ENCODE measurements at places on chromosomes 2 and 18.

- no peak for DNase-seq
Observed at GRCh38 chr2:17822445-17823117, 6.3 kb downstream of the MSGN1 start.

DNA sequence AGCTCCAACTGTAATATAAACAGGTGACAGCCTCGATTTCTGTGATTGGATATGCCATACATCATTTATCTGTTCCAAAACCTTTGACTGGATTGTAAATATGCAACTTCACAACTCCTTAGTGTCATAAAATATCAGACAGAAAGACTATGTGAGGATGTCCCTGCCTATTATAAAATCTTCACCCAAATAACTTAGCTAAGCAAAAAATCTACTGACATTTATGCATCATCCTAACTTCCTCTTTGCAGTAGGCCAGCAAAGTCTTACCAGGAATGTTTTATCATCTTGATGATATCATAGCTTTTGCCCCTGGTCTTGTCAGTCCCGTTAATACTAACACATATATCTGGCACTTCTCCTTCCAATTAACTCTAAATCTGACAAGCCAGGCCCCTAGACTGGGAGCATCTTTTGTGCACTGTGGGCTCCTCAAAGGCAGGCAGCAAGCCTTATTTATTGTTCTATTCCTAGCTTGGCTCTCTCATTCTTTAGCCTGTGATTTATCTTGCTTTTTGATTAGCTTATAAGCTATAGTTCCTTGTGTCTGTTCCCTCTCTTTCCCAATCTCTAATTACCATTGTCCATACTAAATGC is 356.5 kb upstream of the HNMT start:
- DNase-seq: no peak

GRCh38 chr2:8583400-8584173 is 98.3 kb upstream of the ID2 start:
- DNase-seq: peak; percentile 100

DNA sequence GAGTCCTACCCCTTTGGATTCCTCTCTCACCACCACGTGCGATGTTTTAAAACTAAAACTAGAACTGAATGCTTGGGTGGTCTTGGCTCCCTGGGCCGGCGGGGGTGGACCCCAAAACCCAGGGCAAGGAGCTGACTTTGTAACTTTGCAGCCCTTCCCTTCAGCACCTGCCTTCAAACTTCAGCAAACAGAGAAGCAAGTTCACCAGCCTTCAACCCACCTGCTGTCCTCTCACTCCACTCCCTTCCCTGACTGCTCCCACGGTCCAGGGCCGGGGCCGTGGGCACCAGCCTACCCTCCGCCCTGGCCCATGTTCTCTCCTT is 54.5 kb downstream of the COL6A3 start:
- no peak for DNase-seq

GRCh38 chr2:28430377-28430765 is 37.7 kb downstream of the FOSL2 start:
- no peak for DNase-seq

DNA sequence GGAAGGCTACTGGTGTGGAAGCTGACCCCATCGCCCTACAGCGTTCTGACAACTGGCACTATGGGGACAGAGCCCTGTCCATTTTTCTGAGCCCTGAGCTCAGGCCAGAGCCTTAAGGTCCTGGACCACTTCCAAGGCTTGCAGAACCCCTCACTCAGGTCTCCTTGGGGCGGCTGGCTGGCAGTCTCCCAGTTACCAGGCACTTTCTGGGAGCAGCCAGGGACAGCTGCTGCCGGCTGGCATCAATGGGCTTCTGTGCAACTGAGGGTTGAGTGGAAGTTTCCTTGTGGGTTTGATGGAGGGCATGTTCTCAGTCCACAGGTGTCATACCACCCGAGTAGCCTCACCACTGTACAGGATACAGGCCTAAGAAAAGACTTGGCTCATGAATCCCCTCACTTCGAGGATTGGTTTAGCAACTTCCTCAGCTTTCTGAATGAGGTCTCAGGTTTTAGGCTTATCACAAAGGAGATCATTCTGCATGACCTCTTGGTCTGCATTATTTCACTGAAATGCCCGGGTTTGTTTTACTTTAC is 27.4 kb upstream of the WIPF1 start:
- no peak for DNase-seq

DNA sequence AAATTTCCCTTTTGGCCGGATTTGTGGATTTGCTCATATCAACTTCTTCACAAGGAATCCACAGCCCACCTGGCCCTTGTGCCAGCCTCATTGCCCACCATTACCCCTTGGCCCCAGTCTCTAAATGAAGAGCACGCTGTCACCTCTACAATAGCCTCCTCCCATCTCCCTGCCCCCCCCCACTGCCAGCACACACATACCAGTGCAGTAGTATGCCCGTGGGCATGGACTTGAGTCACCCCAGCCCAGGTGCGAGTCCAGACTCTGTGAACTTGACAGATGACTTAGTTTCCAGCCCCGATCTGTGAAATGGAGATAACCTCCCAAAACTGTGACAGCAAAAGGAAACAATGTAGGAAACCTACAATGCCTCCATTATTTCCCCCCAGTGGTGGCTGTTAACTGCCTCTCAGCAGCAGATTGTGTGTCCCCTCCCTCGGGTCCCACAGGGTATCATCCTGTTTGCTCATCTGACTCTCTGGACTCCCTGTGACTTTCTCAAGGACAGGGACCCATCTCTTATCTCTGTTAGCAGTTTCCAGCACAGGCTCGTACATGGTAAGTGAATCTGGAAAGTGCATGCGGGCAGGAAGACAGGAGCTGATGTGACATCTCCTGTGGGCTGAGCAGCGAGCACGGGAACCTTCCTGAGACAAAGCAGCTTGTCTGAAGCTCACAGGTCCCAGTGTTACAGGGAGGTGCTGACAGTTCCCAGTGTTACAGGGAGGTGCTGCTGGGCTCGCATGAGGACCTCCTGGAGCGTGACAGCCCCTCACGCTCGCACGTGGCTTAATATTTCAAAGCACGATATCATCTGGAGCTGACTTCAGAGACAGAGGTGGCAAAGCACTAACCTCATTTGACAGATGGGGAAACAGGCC is 4.2 kb upstream of the TMEM185B start:
- DNase-seq: peak; percentile 40

- peak; percentile 8 for DNase-seq
Observed at GRCh38 chr2:197934261-197934933, 130.0 kb downstream of the PLCL1 start.

DNA sequence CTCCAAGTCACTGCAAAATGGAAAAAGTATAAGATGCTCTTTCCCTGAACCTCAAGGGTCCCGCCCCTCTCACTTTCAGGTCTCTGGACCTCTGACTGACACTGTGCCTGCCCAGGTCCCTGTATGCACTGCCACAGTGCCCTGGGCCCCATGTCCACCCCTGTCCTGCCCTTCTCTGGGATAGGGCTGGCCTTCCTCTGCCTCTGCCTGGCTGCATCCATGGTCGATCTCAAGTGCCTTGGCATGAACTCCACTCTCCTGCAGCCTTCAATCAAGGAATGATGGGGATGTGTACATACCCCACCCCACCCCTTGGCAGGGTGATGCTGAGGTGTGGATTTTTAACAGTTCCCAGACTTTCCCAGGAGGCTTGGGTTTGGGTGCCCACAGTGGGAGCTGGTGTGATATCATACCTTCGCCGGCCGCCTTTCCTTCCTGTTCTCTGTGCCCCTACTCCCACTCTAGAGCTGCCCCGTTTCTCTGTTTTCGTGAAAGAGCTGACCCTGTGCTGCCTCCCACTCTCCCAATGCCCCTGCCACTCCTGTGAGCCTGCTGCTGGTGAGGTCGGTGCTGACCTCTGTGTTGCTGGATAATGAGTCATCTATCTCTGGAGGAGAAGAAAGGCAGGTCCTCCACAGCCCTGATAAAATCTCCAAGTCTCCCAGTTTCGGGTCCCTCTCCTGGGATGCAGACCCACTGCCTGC is 18.9 kb downstream of the PTPN18 start:
- DNase-seq: no peak

- no peak for DNase-seq
Observed at GRCh38 chr2:201441409-201441808, 9.8 kb downstream of the TRAK2 start.

- DNase-seq: peak; percentile 28
Observed at GRCh38 chr2:218332288-218332687, 24.4 kb upstream of the CATIP start.

GRCh38 chr2:41207578-41207977 is 755.7 kb upstream of the SLC8A1 start:
- peak; percentile 4 for DNase-seq

- no peak for DNase-seq
Observed at GRCh38 chr2:25922501-25922900, 44.2 kb upstream of the ASXL2 start.

- DNase-seq: peak; percentile 60
Observed at GRCh38 chr2:12587729-12588522, 128.8 kb upstream of the TRIB2 start.

GRCh38 chr2:32756074-32756727 is 128.4 kb downstream of the TTC27 start:
- no peak for DNase-seq

- no peak for DNase-seq
Observed at GRCh38 chr2:215973954-215974699, 39.2 kb downstream of the MREG start.

- DNase-seq: no peak
Observed at GRCh38 chr2:70450641-70451250, 102.9 kb downstream of the TGFA start.

DNA sequence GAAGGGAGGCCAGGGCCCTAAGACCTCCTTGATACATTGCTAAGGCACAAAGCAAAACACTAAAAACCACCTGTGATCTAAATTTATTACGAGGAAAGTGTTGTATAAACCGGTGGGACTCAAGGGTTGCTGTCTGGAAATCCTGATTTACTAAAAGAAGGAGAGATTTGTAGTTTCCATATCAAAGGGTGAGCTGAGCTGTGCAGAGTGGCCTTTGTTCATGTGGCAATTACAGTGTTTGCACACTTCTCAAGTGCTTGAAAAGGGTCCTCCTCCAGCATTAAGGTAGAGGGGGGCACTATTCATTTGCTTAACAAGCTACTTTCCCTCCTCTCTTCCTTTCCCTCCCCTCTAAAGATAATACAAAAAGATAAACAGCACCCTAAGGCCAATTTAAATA is 30.5 kb upstream of the ITGA4 start:
- no peak for DNase-seq

- no peak for DNase-seq
Observed at GRCh38 chr2:173652767-173653431, 298.2 kb downstream of the CDCA7 start.

- DNase-seq: no peak
Observed at GRCh38 chr18:2316751-2317696, 254.3 kb downstream of the METTL4 start.

GRCh38 chr2:157107877-157108276 is 149.6 kb upstream of the GALNT5 start:
- DNase-seq: no peak

GRCh38 chr18:48555465-48555995 is 16.7 kb downstream of the CTIF start:
- no peak for DNase-seq

DNA sequence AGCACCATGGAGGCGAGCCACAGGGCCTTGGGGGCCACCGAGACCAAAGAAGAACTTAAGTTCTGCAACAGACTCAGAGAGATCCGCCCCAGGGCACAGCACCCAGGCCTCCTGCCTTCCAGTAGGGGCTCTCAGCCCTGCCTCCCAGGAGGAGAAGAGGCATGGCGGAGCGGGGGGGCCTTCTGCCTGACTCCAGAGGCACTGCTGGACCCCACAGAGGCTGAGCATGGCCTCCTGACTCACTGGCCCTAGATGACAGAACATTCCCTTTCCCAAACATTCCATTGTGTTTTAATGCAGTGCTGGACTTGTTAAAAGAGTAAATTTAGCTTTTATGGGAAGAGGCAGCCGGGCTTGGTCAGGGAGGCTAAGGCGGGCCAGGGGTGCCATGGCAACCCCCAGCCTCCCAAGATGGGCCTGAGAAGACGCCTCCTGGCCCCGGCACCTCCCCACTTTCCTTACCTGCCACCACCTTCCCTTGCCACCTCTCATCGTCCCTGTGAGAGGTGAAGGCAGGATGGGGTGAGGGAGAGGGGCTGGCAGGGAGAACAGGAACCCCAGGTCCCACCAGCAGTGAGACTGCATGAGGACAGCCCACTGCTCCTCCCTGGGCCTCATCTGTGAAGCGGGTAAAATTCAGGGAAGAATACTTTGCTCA is 65.4 kb downstream of the SMAD7 start:
- DNase-seq: no peak

DNA sequence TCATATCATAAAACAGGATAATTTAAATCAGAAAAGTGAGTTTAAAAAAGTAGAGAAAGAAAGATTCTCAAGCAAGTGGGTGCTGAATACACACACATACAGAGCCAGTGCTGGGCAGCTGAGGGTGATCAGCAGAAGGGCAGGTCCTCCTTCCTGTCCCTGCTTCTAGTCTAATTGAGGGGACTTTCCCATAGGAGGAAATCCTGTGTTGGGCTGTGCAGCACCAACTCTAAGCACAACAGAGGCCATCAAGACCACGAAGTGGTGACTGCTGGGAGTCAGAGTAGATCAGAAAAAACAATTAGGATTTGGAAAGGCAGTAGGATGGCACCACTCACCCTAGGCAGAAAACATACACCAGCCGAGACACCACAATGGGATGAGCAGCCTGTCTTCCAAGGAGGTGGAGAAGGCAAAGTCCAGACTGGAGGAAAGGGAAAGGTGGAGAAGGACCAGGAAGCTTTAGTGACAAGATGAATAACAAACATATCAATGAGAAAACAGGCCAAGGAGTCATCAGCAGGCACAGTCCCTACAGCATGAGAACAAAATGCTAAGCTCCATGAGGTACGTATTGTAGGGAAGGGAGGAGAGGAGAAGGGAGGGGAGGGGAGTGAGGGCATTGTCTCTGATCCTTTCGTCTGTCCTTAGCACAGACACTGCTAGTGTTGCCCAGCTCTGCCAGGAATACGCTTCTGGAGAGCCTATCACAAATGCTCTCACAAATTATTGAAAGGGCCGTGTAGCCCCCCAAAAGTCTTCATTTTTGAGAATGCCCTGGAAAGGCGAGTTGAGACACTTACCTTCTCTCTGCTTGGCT is 16.7 kb upstream of the MSGN1 start:
- DNase-seq: no peak

DNA sequence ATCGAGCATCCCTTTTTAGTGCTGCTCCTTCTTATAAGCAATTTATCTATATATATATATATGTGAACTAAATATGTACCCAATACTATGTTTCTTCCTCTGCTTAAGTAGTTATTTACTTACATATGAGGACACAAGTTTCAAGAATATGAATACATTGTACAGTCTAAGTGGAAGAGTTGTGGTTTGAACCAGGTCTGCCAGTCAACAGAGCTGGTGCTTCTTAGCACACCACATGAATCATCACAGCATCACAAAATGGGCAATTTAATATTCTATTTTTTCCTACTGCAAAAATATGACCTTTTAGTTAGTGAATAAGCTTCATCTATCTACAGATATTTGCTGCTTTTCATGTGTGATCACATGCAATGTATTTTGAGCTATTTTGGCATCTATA is 64.4 kb upstream of the SPAG16 start:
- no peak for DNase-seq

GRCh38 chr2:234550056-234550455 is 53.2 kb upstream of the ARL4C start:
- DNase-seq: no peak

GRCh38 chr2:191629001-191629453 is 48.9 kb upstream of the NABP1 start:
- DNase-seq: peak; percentile 45

- DNase-seq: no peak
Observed at GRCh38 chr2:133484784-133485183, 83.5 kb downstream of the NCKAP5 start.

- no peak for DNase-seq
Observed at GRCh38 chr18:36025025-36025424, 42.3 kb downstream of the RPRD1A start.
